SHP77 (cell line): ENCODE measurements at places on chromosomes 4 and X.

- DNase-seq = no peak
These were observed 9.8 kb downstream of the DCAF8L2 start for GRCh38 chrX:27599928-27600327.

GRCh38 chr4:89301902-89302301 lies 5.7 kb downstream of the GPRIN3 start:
- no peak for DNase-seq

- no peak for DNase-seq
These were observed 1.5 kb downstream of the ETFDH start for GRCh38 chr4:158673633-158674032.

DNA sequence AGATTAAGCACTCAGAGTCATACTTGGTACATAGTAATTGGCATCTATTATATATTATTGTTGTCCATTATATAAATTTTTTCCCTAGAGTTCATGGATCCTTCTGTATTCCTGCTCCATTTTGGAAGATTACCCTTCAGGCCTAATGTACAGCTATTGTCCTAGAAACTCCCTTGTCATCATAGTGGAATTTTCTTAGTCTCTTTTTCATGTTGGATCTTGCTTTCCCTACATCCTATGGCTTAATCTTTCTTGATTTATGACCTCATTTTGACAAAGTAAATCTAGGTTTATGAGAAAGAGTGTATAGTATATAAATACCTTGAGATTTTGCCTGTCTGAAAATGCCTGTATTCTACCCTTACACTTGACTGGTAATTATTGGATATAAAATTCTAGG lies 22.1 kb downstream of the ARMCX4 start:
- no peak for DNase-seq

GRCh38 chrX:18252644-18253359 lies 32.1 kb upstream of the BEND2 start:
- DNase-seq = no peak

DNA sequence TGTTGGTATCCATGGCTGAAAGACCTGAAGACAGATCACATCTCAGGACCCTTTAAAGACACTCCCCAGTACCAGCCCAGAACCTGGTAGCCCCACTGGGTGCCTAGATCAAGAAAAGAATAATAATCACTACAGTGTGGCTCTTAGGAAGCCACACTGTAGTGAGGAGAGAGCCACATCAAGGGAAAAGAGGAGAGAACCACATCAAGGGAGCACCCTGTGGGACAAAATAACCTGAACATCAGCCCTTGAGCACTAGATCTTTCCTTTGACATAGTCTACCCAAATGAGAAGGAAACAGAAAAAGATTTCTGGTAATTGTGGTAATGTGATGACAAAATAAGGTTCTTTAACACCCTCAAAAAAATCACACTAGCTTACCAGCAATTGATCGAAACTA lies 15.3 kb downstream of the RTL3 start:
- no peak for DNase-seq

DNA sequence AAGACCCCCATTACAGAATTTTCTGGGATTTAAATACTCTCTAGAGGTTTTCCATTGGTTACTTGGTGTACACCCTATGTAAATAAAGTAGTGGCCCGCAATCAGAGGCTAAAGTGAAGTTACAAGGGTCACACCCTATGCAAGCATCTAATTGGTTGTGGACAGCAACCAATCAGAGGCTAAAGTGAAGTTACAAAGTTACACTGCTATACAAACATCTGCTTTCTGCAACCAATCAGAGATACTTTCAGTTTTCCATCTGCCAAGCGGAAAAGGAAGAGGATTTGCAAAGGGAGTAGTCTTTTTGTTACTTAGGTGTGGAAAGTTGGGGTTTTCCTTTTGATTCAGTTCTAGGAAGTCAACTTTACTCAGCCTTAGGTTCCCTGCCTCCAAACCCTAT lies 2.0 kb upstream of the ATRX start:
- DNase-seq = no peak

DNA sequence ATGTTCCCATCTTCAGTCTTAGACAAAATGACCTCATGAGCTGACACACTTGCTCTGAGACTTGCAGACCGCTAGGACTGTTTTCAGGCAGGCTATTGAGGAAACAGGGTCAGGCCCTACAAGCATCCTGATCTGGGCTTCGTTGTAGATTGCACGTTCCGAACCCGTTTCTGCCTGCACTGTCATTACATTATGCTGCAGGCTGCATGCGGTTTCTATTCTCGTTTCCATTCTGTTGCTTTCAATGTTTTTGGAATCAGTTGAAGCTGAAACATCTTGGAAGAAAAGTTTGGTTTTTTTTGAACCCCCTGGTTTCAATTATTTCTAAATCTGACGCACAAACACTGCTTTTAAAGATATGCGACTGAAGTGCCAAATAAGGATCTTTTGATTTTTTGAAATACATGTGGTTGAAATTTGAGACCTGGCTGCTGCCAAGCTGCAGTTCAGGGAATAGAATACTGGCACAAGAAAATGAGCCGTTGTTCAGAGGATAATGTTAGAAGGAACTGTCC lies 716.1 kb upstream of the INTU start:
- no peak for DNase-seq

DNA sequence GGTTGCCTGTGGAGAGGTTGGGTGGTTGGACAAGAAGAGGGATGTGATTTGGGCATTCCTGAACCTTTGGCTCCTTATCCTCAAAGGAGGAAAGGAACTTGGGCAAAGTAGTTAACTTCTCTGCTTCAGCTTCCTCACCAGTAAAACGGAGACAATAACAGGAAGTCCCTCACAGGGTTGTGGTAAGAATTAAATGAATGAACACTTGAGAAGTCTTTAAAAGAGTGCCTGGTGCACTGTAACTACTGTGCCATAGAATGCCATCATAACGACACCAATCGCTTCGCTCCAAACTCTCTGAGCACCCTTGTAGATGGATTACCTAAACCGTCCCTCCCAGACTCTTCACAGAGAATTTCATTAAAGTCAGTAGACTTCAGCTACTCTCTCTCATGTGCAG lies 10.5 kb downstream of the ZCCHC18 start:
- DNase-seq = no peak

DNA sequence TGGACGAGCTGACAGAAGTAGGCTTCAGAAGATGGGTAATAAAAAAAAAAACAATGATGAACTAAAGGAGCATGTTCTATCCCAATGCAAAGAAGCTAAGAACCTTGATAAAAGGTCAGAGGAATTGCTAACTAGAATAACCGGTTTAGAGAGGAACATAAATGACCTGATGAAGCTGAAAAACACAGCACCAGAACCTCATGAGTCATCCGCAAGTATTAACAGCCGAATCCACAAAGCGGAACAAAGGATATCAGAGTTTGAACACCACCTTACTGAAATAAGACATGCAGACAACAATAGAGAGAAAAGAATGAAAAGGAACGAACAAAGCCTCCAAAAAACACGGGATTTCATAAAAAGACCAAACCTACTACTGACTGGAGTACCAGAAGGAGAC lies 10.5 kb downstream of the NELFA start:
- DNase-seq = no peak

GRCh38 chr4:70619288-70619687 lies 9.3 kb upstream of the ENAM start:
- DNase-seq = no peak
